AG20443 (cell line): ENCODE measurements at places on chromosomes 2 and 18.

DNA sequence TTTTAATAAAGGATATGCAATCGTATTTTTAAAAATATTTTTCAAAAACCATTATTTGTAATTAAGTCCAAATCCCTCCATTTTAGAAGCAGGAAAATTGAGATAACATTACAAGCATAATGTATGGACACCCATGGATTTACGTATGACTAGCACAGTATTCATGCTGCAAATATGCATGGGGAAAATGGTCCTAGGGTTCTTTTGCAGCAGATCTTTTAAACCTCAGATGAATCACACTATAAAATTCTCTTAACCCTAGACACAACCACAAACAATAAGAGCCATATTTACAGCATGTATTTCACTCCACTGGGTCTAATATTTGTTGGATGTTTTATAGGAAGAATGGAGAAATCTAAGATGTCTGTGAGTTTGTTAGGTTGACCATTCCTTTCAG lies 453.4 kb downstream of the TGIF1 start:
- DNase-seq = peak; percentile 41

DNA sequence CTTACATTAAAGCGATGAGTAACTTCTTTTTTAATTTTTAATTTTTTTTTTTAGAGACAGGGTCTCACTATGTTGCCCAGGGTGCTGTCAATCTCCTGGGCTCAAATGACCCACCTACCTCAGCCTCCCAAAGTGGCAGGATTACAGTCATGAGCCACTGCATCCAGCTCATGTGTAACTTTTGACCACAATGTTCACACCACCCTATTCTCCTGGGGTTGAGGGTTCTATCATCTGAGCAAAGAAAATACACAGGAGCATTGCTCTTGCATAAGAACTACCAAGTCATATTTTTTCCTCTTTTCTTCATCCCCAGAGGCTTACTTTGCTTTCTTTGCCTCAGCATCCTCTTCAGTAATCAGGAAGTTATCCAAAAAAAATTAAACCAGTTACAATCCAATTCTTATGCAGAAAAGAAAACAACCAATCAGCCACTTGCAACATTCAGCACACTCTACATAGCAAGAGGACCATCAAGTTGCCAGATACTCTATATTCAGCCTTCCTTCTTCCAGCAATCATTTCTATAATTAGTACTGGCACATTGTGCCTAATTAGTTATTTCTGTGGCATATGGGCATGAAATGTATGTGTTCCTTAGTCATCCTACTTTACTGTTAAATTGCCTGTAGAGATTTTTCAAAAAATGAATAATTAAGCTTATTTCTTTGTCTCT lies 345.6 kb downstream of the AKAIN1 start:
- DNase-seq = no peak

DNA sequence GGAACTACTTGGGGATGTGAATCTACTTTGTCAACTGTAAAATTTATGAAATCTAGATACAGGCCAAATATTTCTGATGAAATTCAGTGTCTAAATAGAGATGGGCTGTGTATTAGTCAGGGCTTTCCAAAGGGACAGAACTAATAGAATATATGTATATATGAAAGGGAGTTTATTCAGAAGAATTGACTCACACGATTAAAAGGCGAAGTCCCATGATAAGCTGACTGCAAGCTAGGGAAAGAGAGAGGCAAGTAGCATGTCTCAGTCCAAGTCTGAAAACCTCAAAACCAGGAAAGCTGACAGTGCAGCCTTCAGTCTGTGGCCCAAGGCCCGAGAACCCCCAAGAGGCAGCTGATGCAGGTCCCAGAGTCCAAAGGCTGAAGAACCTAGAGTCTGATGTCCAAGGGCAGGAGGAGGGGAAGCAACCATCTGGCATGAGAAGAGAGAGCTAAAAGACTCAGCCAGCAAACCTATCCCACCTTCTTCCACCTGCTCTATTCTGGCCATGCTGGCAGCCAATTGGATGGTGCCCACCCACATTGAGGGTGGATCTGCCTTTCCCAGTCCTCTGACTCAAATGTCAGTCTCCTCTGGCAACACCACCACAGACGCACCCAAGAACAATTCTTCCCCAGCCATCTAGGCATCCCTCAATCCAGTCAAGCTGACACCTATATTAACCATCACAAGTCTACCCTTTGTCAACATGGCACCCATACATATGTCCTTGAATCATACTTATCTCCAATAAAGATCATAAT lies 29.3 kb upstream of the MEX3C start:
- DNase-seq = no peak

DNA sequence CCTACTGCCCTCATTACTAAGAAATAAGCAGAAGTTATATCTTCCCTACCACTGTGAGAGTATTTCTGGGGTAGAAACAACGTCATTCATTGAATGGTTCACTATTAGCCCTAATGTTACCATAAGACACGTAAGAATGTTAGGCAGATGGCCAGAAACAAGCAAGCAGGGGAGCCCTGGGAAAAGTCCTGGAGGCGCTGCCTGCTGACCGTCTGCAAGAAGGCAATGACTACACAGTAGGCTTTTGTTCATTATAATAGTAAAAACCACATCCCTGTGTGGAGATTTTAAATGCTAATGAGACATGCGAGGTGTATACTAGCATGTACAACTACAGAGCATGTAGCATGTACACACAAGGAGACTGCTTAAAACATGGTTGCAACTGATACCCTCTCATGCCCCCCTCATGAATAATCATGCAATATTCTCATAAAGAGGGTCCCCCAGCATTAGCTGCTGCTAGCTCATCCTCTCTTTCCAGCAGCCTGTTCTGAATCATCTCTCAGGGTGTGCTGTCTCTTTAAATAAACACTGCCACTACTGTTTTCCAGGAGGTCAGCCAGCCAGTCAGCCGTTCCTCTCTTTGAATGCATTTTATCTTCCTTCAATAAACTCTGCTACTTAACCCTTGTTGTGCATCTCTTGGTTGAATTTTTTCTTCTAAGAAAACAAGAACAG lies 23.6 kb downstream of the SUCLG1 start:
- peak; percentile 22 for DNase-seq

DNA sequence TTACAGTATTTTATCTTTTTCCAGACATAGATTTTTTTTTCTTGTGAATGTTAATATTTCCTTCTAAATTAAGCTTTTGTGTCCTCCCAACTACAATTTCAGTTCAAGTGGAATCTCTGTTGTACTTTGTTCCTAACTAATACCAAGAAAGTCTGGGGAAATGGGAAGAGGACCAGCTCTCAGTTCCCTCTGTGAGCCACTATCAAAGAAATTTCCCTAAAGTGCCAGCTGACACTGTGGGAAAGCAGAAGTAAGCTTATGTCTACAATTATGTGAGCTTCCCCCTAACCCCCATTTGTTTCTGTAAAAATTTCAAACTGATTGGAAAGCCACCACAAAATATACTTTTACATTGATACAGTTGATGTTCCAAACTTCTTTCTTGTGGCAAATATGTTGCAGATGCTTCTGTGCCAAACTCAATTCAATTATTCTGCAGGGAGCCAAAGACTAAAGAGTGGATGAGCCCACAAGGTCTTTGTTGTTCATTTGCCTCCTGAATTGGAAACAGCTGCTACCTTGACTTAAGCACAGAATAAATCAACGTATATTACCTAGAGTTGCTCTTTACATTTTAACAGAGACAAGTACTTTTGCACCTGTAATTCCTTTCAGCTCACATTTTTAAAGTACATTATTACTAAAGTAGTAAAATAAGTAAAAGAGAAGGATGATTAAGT lies 306.6 kb downstream of the PTH2R start:
- no peak for DNase-seq

- no peak for DNase-seq
Measured at GRCh38 chr2:150477347-150477746, 10.1 kb downstream of the RND3 start.

DNA sequence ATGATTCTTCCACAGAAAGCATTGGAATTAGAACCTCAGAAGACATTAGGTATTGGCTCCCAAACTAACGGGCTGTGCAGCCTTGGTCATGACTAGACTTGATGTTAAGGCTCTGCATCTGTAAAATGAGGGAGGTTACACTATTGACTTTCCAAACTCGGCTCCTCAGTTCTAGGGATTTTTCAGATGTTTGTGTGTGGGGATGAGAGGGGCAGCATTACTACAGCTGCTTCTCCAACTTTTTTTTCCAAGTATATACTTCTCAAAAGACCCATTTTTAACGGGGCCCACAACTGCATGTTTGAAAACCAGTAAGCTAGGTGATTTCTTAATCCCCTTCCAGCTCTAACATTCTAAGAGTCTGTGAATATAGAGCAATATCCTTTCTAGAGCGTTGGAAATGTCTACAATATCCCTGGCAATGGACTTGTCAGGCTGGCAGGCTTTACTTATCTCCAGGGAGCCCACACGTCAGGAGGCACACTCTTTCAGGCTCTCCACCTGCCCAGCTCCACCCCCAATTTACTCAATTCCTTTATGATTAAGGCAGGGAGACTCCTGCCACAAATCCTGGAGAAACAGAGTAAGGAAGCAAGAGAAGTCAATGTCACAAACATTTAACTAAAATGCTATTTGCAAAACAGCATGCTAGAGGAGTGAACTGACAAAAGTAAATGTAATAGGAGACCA lies 844 bp upstream of the MPV17 start:
- no peak for DNase-seq

DNA sequence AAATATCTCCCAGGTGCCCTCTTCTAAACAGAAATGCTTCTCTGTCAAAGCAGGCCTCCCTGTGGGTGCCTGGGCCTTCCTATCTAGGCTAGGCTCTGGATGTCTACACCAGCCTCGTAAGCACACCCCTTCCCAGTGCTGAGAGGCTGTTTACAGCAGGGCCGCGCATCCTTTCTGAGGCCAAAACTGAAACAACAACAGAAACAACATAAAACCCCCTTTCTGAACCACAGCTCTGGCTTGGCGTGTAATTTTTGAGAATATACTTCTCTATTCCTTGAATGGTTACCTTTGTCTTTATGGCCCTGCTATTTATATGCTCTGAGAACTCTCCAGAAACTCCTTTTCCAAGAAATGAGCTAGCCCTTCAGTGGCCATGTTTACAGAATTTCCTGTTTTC lies 118.4 kb downstream of the BCL2L11 start:
- DNase-seq = no peak

- DNase-seq = no peak
Measured at GRCh38 chr2:39608263-39608575, 57.5 kb upstream of the TMEM178A start.

DNA sequence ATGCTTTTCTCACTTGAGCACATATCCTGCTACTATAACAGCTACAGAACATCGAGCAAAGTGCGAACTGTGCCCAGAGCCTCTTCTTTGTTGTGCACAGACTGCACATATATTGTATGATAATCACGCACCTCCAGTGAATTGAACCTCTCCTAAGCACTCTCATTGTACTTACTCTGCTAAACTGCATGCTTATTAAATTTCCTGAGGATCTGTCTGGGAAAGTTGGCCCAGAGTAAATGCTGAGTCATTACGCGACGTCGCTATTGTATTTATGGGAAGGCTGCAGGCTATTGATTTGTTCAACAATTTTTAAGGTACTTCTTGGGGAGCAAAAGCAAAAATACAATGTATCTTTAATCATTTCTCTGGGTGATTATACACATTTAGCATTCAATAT lies 399.6 kb upstream of the DSEL start:
- no peak for DNase-seq

DNA sequence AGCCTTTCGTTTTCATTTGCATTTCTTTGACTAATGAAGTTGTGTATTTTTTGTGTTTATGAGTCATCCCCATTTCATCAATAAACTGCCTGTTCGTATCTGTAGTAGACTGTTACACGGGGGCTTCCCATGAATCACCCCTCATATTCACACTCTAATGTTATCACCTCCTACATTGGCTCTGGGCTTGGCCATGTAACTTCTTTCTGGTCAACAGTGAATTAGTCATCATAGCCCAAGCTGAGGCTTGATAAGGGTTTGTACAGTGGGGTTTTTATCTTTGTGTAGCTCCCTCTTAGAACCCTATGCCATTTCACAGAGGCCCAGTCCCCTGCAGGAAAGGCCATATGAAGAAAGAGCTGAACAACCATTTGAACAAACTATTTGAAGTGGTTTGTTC lies 151.0 kb downstream of the CCBE1 start:
- DNase-seq = no peak
